Skeletal muscle tissue (tissue), 5 donors: ENCODE measurements at places on chromosomes 2 and 18. TPM values are rescaled to one million over a fixed set of nuclear protein-coding genes. Genes with fewer than 3 reads are reported as not detected.

CFAP65 gene
- not detected for total RNA-seq

DNER gene
- total RNA-seq = 1.6 TPM

RTP5 gene
- total RNA-seq = not detected

CRYGC gene
- not detected for total RNA-seq

LIMS3 gene
- 1.6 TPM for total RNA-seq

INPP1 gene
- total RNA-seq = 8.4 TPM

LYPD6B gene
- total RNA-seq = 0.52 TPM

MATN3 gene
- 0.52 TPM for total RNA-seq

IL1R1 gene
- 6.3 TPM for total RNA-seq

LGALSL gene
- 11.5 TPM for total RNA-seq

INHBB gene
- total RNA-seq = 1.0 TPM

CYBRD1 gene
- total RNA-seq = 89.2 TPM

EFR3B gene
- 4.7 TPM for total RNA-seq

STPG4 gene
- total RNA-seq = not detected

OSGEPL1 gene
- 15.1 TPM for total RNA-seq

CCDC68 gene
- 0.52 TPM for total RNA-seq

CAPN14 gene
- not detected for total RNA-seq

STARD6 gene
- total RNA-seq = not detected

CFC1 gene
- total RNA-seq = not detected

TOGARAM2 gene
- total RNA-seq = 0.52 TPM

CXCR1 gene
- 0.52 TPM for total RNA-seq

PROKR1 gene
- 0.52 TPM for total RNA-seq

KIF1A gene
- total RNA-seq = 4.7 TPM

SKOR2 gene
- total RNA-seq = not detected

CIAO1 gene
- 51.1 TPM for total RNA-seq

NETO1 gene
- not detected for total RNA-seq

CLK1 gene
- 99.2 TPM for total RNA-seq

CTAGE1 gene
- not detected for total RNA-seq

SFT2D3 gene
- total RNA-seq = 7.8 TPM

IFT172 gene
- 21.4 TPM for total RNA-seq

CNDP1 gene
- total RNA-seq = not detected

NT5DC4 gene
- not detected for total RNA-seq
